ENCODE measurements at places on chromosomes 11 and 22.

DNA sequence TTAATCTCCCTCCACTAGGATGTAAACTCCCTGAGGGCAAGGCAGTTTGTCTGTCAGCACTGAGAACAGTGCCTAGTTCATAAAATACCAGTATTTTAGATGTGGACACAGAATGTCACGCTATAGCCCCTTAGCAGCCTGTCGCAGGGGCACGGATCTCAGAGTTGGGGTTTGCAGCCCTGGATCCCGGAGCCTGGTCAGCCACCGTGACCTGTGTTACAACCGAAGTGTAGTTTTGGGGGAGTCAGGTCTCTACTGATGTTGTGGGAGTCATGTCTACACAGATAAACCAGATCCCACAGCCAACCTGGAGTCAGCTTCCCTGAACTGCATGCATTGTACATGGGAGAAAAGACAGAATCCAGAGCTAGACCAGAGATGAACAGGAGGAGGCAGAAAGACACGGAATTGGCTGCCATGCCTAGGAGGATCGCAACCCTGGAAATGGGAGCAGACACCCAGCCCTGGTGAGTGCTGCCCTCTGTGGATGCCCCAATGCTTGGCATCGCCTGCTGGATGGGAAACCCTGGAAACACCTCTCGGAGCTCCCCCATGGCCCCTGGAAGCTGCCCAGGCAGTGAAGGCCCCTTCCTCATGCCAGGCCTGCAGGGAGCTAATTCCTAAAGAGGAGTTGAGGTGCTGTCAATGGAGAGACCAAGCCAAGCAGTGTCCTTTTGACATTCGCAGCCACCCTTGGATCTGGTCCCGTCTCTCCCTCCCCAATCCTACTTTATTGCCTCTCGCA lies 851.3 kb downstream of the TBC1D22A start:
- DNase-seq, result no peak

DNA sequence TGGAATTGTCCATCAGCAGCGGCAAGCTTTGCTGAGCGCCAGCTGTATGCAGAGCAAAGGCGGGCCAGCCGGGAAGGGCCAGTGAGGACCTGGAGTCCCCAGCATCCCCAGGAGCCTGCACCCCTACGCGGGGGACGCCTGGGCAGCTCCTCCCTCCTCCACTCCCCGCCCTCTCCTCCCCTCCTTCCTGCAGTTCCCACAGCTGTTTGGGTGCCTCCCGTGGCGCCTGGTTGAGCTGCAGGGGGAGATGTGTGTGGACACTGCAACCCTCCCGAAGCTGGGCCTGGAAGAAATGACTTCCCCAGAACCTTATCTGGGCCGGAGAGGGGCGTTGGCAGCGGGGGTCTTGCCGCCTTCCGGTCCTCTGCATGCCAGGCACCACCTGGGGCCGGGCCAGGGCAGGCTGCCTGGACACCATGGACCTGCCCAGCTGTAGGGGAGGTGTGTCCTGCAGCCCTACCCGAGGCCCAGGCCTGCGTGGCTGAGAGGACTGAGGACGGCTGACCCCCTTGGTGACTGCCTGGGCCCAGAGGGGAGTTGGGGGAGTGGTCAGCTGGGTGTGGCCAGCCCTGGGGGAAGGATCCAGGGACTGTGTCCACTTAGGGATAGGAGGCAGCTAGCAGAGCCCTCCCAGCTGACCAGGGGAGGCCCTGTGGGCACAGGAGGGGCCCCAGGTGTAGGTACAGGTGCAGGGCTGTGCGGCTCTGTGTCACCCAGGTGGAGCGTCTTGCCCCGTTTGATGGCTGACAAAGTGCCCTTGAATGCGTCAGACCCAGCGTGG lies 16.8 kb upstream of the MUC6 start:
- DNase-seq, result peak; percentile 19

DNA sequence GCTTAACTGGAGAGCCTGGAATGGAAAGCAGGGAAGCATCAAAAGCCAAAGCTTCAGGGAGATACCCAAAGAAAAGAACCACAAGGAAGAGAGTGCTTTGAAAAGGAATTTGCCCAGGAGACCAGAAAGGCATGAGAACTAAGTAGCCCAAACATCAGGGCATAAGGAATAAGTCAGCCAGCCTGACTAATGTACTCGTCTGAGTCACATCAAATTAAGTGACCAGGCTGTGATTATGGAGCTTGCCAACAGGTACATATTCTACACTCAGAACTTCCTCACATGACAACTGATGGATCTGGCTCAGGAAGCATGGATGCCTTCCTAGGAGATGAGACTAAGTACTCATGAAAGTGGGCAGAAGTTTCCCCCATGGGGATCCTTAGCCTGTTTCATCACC lies 366.7 kb downstream of the BUD13 start:
- DNase-seq, result no peak

DNA sequence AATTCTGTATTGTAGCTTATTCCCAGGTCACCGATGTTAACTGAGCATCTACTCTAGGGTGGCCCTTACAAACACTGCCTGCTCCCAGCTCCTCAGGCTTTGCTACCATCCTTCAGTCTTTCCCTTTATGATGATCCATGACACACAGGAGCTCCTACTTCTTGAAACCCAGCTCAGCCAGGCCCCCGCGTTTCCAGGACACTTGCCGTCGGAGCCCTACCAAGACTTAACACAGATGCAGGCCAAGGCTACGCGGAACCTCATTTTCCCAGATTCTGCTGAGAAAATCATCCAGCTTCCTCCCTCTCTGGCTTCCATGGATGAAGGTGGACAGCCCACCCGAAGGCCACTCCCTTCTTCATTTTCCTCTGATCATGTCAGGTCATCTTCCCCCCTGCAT lies 18.6 kb downstream of the IGSF9B start:
- DNase-seq, result no peak

GRCh38 chr11:12063251-12063650 lies 47.1 kb upstream of the MICAL2 start:
- no peak for DNase-seq

- no peak for DNase-seq
Measured at GRCh38 chr22:17580441-17581031, 17.2 kb downstream of the SLC25A18 start.

DNA sequence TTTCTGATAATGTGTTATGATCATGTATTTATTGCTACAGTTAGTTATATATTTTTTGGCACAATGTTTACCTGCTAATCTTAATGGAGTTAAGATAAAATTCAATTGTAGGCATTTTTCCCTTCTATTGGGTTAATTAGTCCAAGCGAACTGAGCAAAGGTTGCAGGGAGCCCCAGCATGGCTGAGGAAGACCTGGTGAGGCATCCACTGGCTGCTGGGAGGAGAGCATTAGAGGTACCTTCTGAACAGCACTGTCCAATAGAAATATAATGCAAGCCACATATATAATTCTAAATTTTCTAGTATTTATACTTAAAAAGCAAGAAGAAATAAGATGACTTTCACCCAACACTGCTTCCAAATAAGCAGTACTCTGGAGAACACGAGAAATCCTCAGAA lies 689 bp upstream of the TMEM126A start:
- DNase-seq, result no peak
